Motor neuron (in vitro differentiated cells): ENCODE measurements at places on chromosomes 6 and 20.

- ATAC-seq, result no peak
Observed at GRCh38 chr6:35582315-35582714, 69.6 kb upstream of the TULP1 start.

- ATAC-seq, result no peak
Observed at GRCh38 chr6:89924231-89924630, 30.0 kb downstream of the GJA10 start.

DNA sequence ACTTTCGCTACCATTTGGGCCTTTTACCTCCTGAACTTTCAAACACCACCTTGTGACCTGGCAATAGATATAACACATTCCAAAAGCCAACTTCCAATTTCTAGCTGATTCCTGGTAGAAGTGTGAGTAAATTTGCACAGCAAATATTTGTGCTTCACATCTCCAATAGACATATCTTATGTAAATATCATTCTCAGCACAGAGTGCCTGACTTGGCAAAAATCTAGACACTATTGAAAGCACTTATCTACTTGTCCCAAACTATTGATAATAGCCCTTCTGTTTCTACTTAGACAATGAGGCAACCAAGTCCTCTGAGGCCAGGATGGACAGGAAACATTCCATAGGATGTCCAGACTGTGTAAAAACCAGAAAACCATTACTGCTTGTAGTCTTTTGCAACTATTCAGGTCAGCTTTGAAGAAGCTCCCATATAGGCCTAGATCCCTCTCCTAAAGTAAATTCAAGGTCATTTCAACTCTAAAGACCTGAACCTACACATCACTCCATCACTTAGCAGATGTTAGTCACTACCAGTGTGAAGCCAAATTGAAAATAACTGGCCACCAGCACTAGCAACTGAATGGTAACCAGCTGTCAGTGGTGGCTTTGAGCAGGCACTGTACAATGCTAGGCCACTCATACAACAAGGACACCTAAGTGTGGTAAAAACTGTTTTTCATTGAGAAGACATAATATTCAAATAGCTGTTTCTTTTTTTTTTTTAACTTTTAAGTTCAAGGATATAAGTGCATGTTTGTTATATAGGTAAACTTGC, 95.3 kb upstream of the RSPO3 start:
- no peak for ATAC-seq

GRCh38 chr6:44044154-44044539, 83.1 kb downstream of the MRPL14 start:
- peak; percentile 19 for ATAC-seq

- ATAC-seq, result no peak
Observed at GRCh38 chr6:119110601-119111548, 32.4 kb upstream of the FAM184A start.

GRCh38 chr6:11938285-11938890, 73.7 kb upstream of the HIVEP1 start:
- no peak for ATAC-seq

- ATAC-seq, result peak; percentile 82
Observed at GRCh38 chr20:46031701-46032254, 2.8 kb downstream of the SLC12A5 start.

DNA sequence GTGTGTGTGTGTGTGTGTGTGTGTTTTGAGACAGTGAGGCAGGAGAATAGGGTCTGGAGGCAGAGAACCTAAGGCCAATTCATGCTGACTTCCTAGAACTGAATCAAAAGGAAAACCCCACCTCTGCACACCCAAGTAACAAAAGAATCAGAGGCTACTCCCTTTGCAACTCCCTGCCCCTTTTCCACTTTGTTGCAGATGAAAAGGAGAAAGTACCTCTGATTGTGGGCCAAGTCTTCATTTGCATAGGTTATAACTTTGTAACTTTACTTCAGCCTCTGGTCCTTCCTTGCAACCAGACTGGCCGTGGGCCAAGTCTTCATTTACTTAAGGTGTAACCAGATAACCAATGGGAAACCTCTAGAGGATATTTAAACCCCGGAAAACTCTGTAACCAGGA, 168.8 kb downstream of the EYA2 start:
- ATAC-seq, result no peak

DNA sequence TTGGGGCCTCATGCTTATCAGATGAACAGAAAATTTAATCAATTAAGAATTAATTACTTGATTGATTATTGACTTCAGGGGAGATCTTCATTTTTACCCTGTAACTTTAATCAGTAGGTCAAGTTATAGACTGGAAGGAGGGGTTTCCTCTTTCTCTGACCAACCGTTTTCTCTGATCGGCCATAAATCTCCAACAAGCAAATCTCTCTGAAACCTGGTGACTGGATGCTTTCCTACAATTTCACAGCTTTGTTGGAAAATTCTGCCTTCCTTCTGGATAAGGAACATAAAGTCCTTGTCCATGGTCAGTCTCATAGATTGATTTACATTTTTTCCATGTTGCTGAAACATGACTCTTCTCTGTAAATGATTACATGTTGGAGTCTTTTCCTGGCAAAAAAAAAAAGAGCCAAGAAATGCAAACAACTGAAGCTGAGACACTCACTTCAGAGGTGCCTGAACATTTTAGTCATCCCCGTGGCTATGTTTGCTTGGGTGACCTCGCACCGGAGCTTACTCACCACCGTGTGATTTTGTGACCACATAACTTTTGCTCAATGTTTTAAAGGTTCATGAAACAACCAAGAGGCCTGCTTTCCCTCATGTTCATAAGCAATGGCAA, 31.0 kb downstream of the IRF4 start:
- peak; percentile 72 for ATAC-seq

DNA sequence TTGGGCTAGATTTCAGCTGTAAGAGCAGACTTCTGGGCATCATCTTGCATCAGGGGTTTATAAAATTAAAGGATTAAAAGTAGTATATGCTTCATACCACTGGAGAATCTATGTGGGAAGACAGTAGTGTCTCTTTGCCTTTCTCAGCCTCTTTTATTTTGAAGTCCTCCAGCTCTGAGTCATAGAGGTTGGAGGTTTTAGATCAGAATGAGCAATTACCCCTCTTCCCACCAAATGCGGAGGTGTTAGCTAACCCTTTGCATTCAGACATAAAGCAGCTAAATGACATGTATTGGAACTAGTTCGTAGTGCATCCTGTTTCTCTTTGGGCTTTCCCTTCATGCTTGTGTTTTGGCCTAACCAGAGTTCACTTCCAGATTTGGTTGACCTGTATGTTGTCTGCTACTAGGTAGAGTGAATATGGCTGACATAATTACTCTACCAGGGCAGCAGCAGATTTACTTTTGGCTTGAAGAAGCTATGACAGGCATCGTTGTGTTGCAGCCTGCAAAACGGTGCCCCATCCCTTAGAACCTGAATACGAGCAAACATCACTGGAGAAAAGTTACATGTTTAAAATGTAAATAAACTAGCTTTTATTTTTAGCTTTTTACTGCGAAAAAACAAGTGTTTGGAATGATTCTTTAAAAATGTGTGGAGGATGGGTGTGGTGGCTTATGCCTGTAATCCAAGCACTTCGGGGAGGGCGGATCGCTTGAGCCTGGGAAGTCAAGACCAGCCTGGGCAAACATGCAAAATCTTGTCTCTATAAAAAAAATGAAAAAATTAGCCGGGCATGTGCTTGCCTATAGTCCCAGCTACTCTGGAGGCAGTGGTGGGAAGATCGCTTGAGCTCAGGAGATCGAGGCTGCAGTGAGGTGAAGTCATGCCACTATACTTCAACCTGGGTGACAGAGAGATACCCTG, 82.2 kb downstream of the MYO6 start:
- peak; percentile 96 for ATAC-seq

DNA sequence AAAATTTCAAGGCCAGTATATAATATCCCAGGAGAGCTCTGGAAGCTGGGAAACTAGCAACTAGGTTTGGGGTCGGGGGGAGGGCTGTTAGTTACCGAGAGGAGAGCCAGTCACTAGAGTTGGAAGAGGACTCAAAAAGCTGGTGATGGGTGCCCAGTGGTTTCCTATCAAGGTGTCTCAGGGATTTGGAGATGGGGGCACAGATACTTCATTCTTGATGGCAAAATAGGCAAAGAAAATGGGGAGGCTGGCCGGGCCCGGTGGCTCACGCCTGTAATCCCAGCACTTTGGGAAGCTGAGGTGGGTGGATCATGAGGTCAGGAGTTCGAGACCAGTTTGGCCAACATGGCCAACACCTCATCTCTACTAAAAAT, 805 bp downstream of the PHF1 start:
- ATAC-seq, result no peak

- no peak for ATAC-seq
Observed at GRCh38 chr6:157754351-157754750, 68.7 kb upstream of the SNX9 start.

DNA sequence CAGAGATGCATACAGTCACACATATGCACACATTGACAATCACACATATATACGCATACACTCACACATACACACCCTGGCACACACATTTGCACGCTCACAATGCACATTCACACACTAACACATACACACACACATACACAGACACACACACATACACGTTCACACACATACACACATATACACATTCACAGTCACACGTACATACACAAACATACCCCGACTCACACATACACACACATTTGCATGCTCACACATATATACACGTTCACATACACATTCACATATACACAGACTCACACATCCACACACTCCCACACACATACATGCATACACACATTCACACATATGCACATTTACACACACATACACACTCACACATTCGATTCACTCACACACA, 366.8 kb upstream of the ID4 start:
- no peak for ATAC-seq
